ENCODE measurements at places on chromosomes 13 and 19. TPM values are rescaled to one million over a fixed set of nuclear protein-coding genes. Genes with fewer than 3 reads are reported as not detected.

DNA sequence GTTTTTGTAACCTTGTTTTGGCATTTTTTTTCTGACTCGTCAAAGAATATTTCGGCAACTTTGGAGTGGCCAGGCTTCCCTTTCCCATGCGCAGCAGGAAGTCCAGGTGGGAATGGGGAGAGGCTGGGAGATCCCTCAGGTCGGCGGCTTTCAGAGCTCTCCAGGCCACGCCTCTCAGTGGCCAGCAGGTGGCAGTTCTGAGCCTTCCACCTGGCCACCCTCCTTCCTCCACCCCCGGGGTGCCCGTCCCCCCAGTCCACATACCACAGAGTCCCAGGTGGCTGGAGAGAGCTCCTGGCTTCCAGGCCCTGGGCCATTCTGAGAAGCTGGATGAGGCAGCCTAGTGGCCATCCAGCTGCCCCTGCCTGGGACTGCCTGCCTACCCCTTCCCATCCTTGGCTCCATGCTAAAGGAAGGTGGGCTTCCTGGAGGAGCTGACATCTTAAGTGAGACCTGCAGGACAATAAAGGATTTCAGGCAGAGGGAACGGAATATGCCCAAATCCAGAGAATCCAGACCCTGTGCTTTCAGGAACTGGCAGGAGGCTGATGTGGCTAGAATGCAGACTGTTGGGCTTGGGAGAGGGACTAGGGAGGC, 46.3 kb downstream of the CCNE1 start:
- DNase-seq = no peak

GRCh38 chr13:41471785-41472184, 14.4 kb downstream of the RGCC start:
- DNase-seq = no peak

DNA sequence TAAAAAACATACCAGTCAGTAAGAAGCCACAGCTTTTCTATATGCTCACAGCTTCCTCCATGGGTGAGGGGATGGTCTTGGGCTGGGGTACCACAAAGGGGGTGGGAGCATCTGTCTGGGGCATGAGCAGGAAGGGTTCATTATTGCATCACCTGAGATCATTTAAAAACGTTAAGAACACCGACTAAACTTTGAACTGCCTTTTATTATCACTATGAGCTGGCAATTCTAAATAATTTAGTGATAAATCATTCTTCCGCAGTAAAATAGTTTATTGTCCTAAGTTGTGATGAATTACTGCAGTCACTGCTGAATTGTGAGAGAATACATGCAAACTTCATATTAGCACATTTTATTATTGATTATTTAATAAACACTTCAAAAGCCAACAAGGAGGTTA, 71.6 kb downstream of the KL start:
- no peak for DNase-seq

GRCh38 chr13:20828539-20829364, 55.0 kb upstream of the EEF1AKMT1 start:
- DNase-seq = no peak

DNA sequence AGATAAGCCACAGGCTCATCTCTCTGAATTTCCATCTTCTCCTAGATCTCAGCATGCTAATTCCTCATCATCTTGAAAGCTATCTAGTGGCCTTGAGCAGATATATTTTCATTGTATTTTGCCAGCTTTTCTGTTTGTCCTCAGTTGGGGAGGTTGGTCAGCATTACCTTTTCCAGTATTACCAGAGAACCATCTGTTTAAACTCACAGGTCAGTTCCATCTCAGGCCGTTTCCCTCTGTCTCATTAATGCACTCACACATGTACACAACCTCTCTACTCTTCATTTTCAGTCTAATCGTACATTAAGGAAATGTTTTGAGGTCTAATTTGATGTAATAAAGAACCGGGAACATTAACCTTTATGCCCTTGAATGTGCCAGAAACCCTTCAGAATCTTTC, 29.7 kb downstream of the USPL1 start:
- DNase-seq = no peak

GRCh38 chr13:26605845-26606244, 48.4 kb downstream of the WASF3 start:
- DNase-seq = no peak

- DNase-seq = no peak
Observed at GRCh38 chr13:32147976-32148375, 116.4 kb downstream of the FRY start.

DNA sequence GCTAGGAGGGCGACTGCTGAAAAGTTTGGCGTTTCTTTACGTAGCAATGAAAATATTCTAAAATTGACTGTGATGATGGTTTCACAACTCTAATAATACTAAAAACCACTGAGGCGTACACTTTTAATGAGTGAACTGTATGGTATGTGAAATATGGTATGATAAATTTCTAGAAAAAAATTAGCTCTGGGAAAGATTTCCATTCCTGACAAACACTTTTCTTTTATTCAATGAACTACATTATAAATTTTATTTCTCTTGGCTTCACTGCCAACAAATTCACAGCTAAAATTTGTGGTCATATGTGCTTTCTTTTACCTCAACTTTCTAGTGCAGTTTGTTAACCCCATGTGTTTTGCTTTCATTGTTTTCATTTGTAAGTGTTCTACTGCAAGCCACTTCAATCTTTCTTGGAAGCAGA, 11.1 kb downstream of the ZC3H13 start:
- no peak for DNase-seq

DNA sequence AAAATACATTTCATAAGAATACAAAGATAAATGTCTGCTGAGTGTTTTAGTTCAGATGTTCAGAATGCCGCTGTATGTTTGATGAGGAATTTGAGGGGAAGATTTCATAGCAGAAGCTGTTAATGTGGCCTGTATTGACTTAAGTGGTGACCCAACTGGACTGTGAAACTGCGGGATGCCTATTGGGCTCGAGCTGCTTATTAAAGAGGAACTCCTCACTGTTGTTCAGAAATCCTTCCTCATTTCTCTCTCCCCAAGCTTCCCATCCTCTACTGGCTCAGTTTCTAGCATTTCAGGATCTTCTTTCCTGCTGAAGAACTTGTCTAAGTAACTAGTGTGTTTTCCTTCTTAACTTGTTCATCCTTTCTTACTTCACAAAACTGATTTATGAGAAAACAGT, 20.4 kb downstream of the DGKH start:
- no peak for DNase-seq

DNA sequence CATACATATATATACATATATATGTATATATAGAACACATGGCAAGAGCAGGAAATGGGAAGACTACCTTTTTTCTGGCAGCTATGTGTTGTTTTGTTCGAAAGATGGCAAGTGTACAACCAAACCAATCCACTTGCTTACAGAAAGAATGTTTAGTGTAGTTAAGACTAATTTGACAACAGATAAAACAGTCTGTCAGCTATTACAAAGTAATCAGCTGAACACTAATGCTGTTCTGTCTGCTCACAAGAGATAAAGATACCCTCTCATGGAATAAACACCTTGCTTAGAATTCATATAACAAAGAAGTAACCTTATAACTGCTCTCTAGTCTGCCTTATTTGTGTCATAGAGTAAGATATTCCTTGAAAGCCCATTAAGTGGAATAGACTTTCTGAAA, 858 bp upstream of the KCNRG start:
- no peak for DNase-seq

DNA sequence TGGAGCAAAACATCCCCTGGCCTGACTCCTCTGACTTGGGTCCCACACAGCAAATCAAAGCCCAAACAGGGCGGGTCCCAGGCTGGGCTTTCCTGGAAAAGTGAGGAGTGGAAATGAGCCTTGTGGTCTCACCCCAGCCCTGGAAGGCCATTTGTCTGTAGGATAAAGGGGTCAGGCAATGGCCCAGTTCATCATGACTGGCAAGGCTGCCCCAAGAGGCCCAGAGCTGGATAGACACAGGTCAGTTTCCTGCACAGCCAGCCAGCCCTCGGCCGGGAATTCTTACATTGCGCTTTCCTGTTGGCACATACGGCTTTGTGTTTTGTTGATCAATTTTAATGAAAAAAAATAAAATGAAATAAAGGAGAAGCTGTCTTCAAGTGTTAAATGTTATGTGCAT, 174.3 kb downstream of the TSHZ3 start:
- DNase-seq = peak; percentile 51

- no peak for DNase-seq
Observed at GRCh38 chr13:22428188-22428828, 752.5 kb upstream of the SGCG start.

DNA sequence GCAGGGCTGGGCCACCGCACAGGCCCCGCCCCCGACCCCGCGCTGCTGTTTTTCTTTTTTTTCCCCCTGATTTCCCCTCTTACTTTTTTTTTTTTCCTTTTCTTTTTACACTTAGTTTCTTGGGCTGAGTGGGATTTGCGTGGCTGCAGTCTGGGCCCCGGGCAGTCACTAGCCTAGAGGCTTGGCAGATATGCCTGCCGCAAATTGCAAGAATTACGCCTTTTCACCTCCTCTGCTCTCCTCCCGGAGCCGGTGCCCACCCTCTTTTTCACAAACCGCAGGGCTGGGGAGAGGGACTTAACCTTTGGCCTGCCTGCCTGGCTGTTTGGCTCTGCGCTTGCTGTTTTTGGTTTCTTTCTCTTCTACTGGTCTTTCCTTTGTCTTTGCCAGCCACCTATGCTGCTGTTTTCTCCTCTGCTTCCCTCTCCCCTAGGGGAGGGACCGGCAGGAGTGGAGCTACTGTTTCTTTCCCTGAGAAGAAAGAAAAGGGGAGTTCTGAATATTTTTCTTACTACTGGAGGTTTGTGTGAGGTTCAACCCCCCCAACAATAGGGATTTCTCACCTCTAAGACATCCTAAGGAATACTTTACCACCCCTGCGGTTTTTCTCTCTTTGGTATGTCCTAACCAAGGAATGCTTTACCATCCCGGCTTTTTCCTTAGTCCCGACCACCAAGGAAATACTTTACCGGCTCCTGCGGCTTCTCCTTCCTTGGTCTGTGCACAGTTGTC, 11.0 kb downstream of the ZNF552 start:
- no peak for DNase-seq

- DNase-seq = no peak
Observed at GRCh38 chr13:37429976-37430375, 168.6 kb downstream of the POSTN start.

DNA sequence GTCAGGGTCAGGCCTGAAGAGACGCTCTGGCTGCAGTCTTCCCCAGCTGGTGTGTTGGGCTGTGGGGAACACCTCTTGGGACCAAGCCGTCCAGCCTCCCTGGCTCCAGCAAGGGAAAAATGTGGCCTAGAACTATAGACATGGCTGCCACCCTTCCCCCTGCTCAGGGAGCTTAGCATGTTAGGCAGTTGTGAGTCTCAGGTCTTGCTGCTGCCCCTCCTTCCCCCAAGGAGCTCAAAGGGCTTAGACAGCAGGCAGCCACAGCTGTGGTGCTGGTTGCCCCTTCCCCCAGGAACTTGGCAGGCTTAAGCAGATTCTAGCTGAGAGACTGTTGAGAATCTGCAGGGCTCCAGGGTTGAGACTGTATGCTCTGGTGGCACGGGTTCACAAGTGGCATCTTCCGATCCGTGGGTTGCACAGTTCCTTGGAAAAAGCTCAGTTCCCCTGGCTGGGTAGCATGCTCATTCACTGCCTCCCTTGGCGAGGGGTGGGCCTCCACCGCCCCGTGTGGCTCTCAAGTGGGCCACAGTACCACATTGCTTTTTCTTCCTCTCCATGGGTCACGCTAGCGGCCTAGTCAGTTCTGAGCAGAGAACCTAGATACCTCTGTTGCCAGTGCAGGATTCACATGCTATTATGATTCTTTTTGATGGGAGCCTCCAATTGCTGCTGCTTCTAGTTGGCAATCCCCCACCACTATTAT, 1258.6 kb downstream of the OLFM4 start:
- peak; percentile 64 for DNase-seq

DNA sequence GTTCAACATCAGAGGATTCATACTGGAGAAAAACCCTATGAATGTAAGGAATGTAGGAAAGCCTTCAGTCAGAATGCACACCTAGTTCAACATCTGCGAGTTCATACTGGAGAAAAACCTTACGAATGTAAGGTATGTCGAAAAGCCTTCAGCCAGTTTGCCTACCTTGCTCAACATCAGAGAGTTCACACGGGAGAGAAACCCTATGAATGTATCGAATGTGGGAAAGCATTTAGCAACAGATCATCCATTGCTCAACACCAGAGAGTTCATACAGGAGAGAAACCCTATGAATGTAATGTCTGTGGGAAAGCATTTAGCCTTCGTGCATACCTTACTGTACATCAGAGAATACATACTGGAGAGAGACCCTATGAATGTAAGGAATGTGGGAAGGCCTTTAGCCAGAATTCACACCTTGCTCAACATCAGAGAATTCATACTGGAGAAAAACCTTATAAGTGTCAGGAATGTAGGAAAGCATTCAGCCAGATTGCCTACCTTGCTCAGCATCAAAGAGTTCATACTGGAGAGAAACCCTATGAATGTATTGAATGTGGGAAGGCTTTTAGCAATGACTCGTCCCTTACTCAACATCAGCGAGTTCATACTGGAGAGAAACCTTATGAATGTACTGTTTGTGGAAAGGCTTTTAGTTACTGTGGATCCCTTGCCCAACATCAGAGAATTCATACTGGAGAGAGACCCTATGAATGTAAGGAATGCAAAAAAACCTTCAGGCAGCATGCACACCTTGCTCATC, 15.4 kb downstream of the ZNF570 start:
- DNase-seq = no peak

GRCh38 chr13:107361666-107362065, 793.7 kb upstream of the ARGLU1 start:
- DNase-seq = no peak

DNA sequence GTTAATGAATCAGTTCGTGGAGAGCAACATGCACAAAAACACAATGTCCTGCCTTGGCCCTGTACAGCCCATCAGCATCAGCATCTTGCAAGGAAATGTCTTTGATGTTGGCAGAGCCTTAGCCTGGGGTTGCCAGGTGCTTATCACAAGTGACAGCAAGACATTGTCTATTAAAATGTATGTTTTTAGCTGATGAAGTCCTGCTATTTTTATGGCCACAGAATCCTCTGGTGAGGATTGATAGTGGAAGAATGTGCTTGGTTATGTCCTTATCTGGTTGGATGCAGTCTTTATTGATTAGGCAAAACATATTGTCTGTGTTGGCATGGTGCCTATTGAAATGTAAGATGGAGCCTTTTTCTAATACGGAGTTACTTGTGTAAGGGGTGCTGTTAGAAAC, 1427.0 kb upstream of the MIR17HG start:
- no peak for DNase-seq

GRCh38 chr13:112910616-112911280, 58.3 kb upstream of the MCF2L start:
- DNase-seq = no peak

- no peak for DNase-seq
Observed at GRCh38 chr13:59690857-59691500, 472.7 kb downstream of the DIAPH3 start.

GRCh38 chr13:52924289-52925148, 76.1 kb upstream of the PCDH8 start:
- no peak for DNase-seq

GRCh38 chr19:29813642-29814041, 1.9 kb downstream of the CCNE1 start:
- peak; percentile 32 for DNase-seq

PROZ gene
- not detected for polyA plus RNA-seq

FLT3 gene
- 0.50 TPM for polyA plus RNA-seq

ZNF222 gene
- polyA plus RNA-seq = 3.9 TPM

TMEM86B gene
- 10.9 TPM for polyA plus RNA-seq

KIR2DL4 gene
- polyA plus RNA-seq = 0.72 TPM

FBN3 gene
- polyA plus RNA-seq = not detected

CEACAM7 gene
- polyA plus RNA-seq = 7.4 TPM

SELENOV gene
- not detected for polyA plus RNA-seq

NLRP9 gene
- polyA plus RNA-seq = not detected

CCDC8 gene
- polyA plus RNA-seq = 9.6 TPM

CCDC70 gene
- not detected for polyA plus RNA-seq

FUT2 gene
- polyA plus RNA-seq = not detected

ZNF763 gene
- 3.1 TPM for polyA plus RNA-seq

CEACAM4 gene
- not detected for polyA plus RNA-seq
